ENCODE measurements at places on chromosomes 13 and 19.
A peak's percentile ranks its signal among the peaks of the same experiment; 100 is the strongest.

DNA sequence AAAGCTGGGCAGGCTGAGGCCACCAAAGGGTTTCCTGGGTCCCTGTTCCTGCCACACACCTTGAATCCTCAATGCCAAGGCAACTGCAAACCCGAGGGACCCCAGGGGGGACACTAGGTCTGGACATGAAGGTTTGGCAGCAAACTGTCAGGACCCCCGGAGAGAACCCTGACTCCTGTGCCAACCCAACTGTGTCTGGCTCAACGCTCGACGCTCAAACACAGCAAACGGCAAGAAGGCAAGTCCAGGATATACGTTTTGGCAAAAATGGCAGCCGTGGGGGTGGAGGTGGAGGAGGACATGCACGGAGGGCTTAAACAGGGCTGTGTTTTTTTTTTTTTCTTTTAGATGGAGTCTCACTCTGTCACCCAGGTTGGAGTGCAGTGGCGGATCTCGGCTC is 73.0 kb downstream of the GADD45B start:
- DNase-seq: no peak

DNA sequence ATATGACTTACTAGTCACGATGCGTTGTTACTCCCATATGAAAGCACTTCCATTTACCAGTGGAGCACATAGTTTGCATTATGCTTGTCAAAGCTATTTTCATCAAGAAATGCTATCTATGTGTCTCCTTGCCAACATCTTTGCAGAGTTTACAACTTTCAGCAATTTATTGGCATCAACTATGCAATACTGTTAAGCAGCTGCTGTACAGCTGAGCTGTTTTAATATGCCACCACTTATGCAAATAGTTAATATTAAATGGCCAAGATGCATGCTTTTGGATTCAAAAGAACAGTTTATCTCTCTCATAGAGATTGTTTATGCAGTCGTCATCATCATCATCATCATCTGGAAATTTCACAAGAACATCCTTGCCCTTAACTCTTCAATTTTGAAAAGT is 67.9 kb upstream of the KLF5 start:
- DNase-seq: no peak

DNA sequence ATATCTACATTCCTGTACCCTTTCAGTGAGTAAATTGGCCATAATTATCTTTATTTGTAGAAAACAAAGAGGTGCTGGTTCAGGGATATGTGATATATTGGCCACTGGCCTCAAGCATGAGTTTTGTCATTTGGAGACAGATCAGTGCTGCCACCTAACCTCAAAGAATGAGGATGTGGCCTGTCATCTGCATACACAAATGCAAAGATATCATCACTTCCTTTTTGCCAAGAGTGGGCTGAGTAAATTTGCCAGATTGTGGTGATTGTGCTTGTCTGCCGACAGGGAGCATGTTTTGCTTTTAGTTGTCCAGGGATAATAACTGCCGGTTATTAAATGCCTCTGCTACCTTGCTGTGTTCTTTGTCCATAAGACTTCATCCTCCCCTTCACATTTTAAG is 44.2 kb downstream of the WASF3 start:
- DNase-seq: no peak

GRCh38 chr19:40754611-40755247 is 3.7 kb downstream of the SNRPA start:
- DNase-seq: no peak

GRCh38 chr13:30526612-30527495 is 61.1 kb upstream of the HMGB1 start:
- no peak for DNase-seq

DNA sequence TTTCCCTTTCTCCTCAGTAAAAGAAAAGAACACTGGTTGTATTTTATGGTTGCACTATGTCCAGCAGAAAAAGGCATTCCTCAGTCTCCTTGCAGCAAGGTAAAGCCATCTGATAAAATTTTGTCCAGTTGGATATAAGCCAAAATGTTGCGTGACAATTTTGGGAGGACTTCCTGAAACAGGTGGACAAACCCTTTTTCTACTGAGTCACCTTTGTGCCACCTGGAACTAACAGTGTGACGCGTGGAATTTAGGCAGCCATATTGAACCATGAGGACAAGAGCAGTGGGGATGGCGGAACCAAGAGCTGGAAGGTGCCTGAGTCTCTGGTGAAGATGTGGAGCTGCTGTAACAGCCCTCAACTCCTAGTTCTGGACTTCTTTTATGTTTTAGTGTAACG is 8.2 kb downstream of the CADM4 start:
- no peak for DNase-seq

GRCh38 chr13:108528303-108528702 is 101.1 kb upstream of the MYO16 start:
- no peak for DNase-seq

DNA sequence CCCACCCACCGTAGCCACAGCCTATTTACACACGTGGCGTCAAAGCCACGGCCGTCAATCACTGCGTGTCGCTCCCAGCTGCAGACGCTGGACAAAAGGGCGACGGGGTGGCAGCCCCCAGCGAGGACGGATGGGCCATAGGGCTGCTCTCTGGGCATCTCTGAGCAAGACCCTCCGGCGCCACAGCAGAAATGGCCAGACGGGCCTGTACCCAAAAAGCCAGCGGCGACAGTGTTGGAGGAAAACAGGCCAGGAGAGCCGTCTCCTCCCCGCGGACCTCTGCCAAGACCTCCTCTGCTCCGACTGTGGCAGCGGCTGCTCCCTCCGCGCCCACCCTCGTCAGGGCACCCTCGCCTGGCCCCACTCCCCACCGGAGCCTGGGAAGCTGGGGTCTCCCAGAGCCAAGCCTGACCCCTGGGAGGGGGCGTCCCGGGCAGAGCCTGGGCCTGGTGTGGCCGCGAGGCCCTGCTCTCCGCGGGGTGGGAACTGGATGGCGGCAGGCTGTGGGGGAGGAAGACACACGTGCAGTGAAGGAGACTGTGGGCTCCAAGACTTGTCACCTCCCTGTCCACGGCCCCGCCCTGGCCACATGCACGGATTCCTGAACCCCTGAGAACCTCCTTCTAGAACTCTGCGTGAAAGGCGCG is 2.7 kb downstream of the C2CD4C start:
- DNase-seq: no peak

DNA sequence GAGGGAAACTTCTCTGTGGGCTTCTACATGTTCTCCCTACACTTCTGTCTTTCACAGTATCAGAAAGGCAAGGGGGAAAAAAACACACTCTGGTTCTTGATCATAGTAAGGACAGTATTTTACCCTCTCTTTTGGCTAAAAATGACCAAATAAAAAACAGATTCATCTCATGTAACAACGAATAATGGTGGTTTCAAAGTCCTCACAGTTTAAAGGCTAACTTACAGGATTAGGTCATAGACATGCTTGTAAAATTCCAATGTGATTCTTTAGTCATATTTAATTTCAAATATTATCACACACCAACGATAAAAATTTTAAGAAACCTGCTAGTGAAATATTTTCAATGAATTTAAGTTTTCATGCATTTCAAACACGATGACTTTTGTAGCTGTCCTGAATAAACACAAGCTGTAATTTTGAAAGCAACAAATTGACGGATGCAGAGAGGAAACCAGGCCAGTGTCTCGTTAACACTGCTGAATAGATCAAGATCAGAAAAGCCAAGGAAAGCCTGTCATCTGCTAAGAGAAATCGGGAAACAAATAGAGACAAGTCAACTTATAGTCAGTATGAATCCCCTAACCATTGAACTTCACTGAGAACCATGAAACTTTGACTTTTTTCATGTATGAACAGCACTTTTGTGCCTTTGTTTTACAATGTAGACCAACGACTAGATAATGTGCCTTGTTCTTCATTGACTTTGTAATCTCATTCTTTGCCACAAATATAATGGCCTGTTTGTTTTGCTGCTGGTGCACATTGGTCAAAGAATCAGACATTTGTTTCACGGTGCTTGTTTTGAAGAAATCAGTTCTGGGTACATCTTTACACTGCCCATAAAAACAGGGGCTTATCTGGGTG is 22.0 kb downstream of the MBNL2 start:
- DNase-seq: peak; percentile 76

Data from COLO829 (cell line).